ENCODE measurements at places on chromosomes 6 and 20.

- DNase-seq = no peak
These were observed 116.1 kb downstream of the JAG1 start for GRCh38 chr20:10557685-10558084.

DNA sequence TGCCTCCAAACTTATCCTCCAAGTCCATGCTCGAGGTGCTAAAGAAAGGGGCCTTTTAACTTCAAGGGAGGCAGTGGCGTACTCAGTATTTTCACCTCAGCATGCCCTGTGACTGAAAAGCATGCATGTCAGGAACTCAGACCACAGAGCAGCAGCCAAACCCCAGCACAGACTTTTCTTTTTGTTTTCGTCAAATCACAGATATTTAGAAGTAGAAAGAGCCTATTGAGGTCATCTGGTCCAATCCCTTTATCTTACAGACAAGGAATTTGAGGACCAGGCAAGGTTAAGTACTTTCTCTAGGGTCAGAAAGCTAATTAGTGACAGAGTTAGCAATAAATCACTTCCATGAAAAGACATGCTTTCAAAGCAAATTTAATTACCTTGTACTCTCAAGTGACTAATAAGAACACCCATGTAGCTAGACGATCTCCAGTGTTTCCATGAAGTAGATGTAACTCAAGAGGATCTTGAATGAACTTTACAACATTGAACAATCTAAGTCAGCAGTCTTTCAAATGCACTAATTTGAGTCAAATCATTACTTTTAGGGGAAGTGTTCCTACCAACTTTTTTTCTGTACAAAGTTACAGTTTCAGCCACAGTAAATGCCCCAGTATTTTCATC lies 35.9 kb downstream of the MOXD1 start:
- no peak for DNase-seq

DNA sequence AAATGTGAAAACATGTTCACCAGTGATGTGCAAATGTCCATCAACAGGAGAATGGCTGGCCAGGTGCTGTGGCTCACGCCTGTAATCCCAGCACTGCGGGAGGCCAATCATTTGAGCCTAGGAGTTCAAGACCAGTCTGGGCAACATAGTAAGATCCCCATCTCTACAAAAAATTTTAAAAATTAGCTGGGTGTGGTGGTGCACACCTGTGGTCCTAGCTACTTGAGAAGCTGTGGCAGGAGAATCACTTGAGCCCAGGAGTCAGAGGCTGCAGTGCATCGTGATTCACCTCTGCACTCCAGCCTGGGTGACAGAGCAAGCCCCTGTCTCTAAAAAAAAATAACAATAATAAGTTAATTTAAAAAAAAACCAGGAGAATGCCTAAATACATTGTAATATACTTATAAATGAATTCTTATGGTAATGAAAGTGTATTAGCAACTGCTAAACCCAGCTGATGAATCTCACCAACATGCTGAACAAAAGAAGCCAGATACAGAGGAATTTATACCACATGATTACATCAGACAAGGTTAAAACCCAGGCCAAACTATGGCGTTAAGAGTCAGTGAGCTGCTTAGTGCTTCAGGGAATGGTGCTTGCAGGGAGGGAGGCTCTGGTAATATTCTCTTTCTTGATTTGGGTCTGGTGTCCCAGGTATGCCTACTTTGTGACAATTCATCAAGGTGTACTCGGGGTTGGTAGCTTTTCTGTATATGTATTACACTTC lies 36.4 kb downstream of the RPP40 start:
- DNase-seq = no peak

- no peak for DNase-seq
These were observed 50.4 kb downstream of the UNC5CL start for GRCh38 chr6:40988634-40989033.

GRCh38 chr20:31260326-31260932 lies 3.0 kb downstream of the DEFB115 start:
- DNase-seq = no peak

GRCh38 chr6:136086686-136087085 lies 163.4 kb downstream of the MTFR2 start:
- DNase-seq = no peak

DNA sequence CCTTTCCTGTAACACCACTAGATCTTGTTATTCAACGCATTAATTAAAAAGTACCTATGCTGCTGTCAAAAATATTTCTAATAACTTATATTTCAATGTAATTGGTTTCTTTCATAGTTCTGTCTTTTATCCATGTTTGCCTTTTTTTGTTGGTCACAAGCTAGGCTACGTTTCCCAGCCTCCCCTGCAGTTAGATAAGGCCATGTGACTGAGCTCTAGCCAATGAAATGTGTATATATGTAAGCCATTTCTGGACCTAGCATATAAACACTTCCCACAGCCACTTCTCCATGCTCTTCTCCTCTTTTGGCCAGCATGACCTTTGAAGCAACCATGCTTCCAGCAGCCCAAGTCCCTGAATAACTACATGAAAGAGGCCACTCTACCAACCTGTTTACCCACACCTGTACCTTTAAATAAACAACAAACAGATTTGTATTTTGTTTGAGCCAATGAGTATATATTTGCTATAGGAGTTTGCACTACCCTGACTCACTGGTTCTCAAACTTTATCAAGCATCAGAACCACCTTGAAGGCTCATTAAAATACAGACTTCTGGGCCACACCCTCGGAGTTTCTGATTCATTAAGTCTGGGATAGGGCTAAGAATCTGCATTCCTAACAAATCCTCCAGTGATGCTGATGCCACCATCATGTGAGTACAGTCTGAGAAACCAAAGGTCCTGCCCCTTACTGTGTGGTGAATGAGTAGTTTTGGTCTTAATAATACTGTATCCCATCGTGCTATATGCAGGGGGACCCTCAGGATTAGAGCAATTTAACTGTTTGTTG lies 45.6 kb upstream of the BEND6 start:
- no peak for DNase-seq

DNA sequence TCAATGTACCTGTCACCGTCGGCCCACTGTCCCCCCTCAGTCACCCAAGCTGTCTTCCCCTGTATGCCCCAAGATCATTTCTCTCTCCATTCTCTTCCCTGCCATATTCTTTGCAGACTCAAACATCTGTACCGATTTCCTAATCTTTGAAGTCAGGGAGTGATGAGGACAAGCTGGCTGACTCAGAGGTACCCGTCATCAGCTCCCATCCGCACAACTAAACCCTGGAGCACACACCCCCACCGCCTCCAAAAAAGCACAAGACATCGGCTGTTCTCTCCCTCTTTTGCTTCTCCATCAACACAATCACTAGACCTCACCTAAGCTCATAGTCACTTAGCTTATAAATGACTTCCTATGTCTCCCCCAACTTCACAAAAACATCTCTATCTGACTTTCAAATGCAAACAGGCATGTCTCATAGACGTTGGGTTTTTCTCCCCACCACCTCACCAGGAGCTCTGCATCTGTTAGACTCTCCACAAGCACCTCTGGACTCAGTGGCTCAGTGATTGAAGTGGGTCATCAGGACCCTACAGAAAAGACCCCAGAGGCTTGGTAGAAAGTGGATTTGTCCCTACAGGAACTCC lies 11.5 kb upstream of the NFATC2 start:
- no peak for DNase-seq

DNA sequence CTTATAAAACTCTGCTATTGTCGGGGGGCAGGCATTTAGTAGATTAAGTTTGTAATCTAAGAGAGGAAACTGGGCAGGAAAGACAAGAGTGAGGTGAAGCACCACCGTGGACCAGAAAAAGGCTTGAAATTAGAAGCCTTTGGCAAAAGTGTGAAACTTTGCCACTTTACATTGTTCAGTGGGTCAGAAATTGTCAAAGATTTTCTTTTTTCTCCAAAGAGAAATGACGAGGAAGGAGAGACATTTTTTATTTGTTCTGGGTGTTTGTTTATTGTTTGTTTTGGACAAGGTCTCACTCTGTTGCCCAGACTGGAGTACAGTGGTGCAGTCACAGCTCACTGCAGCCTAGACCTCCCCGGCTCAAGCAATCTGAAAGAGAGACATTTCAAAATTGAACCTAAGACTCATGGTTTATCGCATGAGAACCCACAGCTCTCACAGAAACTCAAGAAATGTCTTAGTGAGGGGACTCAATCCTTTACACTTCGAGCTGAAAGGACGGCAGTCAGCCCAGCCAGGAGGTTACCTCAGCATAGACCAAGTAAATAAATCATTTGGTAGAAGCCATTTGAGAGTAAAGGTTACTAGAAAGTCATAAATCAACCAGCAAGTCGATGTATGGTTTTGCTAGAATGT lies 262.8 kb upstream of the TAB2 start:
- DNase-seq = no peak

- no peak for DNase-seq
These were observed 61.0 kb upstream of the ARMH2 start for GRCh38 chr6:24859608-24860200.

DNA sequence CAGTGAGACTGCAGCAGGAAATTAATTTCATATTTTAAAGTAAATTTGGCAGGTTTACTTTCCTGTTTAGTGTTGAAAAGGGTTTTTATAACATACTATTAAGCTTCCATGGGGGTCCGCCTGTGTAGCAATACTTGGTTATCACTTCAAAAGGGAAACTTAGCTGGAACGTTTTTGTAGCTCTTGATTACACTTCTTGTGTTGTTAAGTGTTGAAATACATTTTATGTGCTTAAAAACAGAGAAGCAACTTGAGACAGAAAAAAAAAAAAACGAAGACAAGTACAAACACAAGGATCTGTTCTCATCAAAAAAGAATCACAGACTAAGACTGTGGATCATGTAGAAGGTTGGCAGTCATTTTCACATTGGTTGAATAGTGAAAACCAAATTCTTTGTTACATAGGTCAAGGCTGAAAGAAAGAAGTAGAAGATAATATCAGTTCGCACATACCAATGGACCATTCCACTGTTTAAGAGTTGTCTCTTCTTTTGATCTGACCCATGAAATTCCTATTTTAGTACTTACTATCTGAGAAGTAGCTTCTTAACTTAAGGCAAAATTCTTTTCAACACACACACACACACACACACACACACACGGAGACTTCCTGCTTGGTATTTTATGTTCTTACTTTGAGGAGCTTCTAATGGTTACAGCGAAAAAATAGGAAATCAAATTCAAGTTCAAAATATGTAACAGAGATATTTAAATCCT lies 113.9 kb upstream of the SLC35B3 start:
- DNase-seq = no peak

GRCh38 chr6:154230910-154231595 lies 125.5 kb downstream of the IPCEF1 start:
- DNase-seq = no peak

DNA sequence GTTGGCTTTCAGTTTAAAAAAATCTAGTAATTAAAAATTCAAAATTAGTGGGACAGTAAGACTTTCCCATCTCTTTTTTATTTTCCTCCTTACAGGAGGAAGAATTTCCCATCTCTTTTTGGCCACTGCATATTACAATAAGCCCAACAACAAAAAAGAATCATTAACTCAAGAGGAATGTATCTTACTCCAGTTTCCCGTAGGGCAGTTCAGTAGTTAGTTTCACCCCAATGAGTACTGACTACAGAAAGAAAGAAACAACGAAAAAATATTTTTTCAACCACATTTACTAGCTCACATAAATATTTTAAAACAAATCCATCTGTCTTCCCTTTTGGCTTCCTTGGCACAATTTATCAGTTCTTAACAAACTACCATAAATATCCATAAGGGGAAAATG lies 14.9 kb upstream of the BLOC1S5 start:
- DNase-seq = no peak

GRCh38 chr6:166825553-166826145 lies 130.7 kb downstream of the RNASET2 start:
- DNase-seq = no peak

DNA sequence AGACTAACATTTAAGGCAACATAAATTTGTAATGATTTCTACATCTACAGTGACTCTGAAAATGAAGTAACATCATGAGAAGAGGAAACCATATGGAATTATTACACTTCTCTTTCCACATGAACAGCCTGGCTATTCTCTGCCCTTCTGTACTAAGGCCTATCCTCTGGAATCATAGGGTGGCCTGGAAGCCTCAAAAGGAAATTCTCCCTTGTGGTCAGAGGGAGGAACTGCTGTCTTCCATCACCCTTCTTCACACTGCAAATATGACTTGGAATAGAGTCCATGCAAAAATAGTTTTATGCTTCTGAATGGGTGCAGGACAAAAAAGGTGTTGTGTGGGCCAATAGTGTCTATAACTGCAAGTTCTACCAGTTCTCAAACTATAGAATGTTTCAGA lies 44.6 kb upstream of the SH3BGRL2 start:
- no peak for DNase-seq

DNA sequence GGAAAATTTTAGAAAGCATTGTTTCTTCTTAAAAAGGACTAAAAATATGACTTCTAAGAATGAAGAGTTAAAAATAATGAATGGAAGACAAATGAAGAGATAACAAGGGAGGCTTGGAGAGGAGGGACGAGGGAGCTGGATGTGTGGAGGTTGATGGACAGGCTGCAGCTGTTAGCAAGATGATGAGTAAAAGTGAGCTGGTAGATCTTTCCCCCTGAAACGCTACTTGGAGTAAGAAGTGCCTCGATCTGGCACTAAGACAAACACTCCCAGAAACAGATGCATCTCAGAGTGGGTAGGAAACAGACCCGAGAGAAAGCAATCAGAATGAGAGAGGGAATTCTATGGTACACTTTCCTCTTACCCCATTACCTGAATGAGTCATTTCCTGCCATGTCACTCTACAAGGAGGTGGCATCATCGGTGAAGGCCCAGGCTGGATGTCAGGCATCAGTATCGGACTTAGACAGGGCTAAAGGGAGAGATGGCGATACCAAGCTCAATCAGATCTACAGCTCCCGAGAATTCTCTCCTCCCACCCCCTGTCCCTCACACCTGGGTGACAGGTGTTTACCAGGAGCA lies 154.1 kb upstream of the BMP2 start:
- no peak for DNase-seq

DNA sequence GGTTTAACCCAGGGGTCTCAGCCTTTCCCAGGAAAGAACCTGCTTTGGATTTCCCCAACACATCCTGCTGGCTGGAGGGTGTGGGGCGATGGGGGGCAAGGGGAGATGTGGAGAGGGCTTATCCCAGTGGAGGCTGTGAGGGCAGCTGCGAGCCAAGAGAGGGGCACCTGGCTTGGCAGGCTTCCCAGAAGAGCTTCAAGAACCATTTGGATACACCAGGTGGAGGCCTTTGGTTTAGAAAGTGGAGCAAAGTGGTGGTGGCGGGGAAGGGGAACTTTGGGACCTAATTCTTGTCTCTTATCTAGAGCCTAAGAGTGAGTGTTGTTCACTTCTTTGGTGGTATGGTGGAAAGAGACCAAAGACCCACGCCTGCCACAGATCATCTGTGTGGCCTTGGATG lies 12.4 kb downstream of the CD40 start:
- no peak for DNase-seq

GRCh38 chr6:170031684-170032121 lies 259.2 kb downstream of the DLL1 start:
- no peak for DNase-seq

GRCh38 chr6:37007340-37008043 lies 2.0 kb downstream of the FGD2 start:
- DNase-seq = no peak

DNA sequence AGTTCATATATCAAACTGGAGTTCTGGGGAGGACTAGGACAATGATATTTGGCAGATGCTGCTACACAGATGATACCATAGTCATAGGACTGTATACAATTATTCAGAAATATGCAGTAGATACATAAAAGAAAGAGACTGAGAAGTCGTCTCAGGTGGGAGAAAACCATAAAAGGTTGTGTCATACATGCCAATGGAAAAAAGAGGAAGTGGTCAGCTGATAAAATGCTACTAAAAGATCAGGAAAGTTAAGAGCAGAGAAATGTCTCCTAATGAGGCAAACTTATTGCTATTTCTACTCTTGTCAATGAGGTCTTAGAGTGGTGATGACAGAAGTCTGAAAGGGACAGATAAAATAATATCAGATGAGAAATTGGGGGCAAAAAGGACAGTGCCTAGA lies 407.6 kb downstream of the COL12A1 start:
- DNase-seq = no peak

Data from stimulated activated CD4-positive, alpha-beta T cell treated with anti-CD3 and anti-CD28 coated beads, TNF-alpha, amount 100 ng/mL, for 4 hours (primary cell).